ENCODE measurements at places on chromosomes 2 and 18.

DNA sequence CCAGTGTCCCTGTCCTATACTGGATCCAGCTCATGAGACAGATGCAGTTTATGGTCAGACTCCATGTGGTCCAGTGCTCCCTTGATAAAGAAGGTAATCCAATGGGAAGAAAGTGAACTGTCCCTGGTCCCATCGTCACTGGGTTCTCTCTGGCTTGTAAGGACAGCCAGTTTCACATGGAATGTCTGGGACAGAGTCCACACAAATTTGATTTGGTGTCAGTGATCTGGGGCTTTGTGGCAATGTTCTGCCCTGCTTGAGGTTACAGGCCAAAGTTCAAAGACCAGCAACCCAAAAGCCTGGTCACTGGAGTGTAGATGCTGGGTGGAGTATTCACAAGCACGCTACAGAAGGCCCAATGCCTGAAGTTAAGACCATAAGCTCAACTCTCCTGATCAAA is 22.2 kb upstream of the FHL2 start:
- DNase-seq: no peak

- DNase-seq: peak; percentile 52
These were observed 27.6 kb downstream of the STAT1 start for GRCh38 chr2:190986221-190986953.

DNA sequence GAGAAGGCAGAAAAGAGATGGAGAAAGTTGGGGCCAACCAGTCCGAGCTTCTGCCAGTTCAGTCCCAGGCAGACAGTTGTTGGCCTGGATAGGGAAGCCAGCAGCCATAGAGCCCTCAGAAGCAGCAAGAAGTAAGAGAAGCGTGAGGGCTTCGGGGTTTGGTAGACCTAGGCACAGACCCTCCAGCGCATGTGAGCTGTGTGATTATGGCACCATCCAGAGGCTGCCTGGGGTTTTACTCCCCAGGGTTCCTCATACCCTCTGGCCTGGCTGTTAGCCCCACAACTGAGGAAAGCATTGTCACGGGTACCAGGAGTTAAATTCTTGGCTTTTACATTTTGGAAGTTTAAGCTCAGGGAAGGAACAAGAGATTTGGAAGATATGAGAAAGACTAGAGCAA is 93.7 kb upstream of the RAB6C start:
- peak; percentile 38 for DNase-seq

GRCh38 chr2:170596576-170596975 is 118.6 kb upstream of the SP5 start:
- DNase-seq: no peak

- no peak for DNase-seq
These were observed 70.6 kb downstream of the DNAH7 start for GRCh38 chr2:195998070-195998469.

DNA sequence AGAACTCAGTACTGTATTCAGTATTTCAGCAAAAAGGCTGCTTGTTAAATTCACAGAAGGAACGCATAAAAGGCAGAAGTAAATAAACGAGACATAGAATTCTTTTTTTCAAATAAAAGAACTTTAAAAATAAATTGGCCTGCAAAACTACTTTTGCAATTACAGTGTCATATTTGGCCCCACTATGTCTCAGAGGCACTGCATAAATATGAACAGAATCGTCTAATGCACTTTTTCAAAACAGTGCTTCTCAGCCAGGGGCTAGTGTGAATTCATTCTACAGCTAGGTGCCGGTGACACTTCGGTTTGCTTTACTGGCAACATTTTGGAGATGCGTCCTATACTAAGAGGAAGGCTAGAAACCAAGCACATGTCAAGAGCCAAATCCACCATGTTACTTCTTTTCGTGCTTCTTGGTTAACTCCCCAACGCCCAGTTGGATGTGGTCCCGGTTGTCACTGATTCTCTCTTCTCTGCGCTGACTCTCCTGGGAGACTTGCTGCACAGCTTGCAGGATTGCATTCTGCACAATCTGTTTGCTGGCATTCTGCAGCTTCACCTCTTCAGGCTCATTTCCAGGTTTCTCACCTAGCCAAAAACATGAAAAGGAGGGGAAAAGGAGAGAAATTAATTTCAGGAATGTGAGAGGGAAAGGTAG is 51.8 kb downstream of the AKAIN1 start:
- no peak for DNase-seq

DNA sequence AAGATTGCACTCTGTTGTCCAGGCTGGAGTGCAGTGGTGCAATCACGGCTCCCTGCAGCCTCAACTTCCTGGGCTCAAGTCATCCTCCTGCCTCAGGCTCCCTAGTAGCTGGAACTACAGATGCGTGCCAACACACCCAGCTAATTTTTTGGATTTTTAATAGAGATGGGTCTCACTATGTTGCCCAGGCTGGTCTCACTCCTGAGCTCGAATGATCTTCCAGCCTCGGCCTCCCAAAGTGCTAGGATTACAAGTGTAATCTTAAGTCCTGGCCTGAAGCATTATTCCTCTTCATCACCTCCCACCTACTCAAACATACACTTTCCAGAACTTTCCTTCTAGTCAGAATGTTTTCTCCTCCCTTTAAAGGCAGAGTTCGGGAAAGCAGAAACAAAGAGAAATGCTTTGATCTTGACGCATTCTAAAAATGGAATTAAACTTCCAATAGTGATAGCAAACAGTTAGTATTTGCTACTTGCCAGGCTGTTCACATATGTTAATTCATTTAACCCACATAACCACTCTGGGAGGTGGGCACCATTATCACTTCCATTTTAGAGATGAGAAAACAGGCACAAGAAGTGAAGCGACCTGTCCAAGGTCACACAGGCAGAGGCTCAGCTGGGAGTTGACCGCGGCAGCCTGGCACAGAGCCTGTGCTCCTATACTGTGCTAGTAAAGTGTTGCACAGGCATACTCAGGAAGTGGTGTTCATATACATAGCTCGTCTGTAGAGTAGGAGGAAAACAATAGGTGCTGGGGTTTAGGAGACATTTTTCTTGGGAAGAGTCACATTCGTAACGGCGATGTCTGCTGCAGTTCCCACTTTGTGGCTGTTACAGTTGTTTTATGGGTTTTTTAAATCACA is 24.6 kb downstream of the TEX44 start:
- no peak for DNase-seq

DNA sequence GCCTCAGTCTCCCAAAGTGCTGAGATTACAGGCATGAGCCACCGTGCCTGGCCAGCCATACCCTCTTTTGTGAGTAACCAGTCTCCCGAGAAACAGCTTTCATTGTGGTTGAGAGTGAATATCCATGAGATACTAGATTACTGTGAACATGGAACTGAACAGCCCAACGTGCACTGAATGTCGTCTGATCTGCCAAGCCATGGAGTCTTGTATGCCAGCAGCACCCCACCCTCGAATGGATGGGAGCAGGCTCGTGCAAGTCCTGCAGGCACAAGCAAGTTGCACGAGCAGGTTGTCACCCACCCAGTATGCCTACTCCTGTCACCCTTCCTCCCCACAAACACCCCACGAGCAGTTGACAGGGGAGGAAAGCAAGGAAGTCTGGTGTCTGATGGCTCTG is 36.5 kb upstream of the TFCP2L1 start:
- DNase-seq: no peak

- DNase-seq: no peak
These were observed 13.4 kb upstream of the WIPF1 start for GRCh38 chr2:174611006-174611405.

- peak; percentile 44 for DNase-seq
These were observed 133.1 kb downstream of the NCKAP5 start for GRCh38 chr2:133434959-133435668.

DNA sequence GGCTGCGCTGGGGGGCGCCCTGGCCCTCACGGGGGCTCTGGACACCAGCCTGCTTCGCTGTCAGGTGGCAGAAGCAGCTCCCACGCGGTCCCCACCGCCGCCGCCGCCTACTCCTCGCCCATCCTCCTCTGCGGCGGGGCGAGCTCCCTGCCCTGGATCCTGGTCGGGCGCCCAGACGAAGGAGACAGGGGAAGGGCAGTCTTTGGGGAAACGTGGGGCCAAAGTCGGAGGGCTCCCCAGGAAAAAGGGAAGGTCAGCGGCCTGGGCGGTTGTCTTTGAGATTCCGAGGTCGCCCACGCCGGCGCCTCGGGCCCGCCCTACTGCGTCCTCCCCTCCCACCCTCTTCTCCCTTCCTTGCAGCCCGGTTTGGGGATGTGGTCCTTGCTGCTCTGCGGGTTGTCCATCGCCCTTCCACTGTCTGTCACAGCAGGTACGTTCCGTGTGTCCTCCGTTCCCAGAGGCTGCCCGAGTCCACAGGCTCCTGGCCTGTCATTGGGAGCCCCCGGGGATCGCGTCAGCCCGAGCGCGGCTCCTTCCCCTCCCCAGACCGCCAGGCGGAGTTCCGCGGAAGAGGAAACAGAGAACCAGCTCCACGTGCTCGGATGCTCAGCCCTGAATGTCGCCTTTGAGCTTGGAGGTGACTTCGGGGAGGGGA is 800 bp downstream of the IL1RL2 start:
- peak; percentile 54 for DNase-seq

- DNase-seq: no peak
These were observed 216.6 kb upstream of the DSEL start for GRCh38 chr18:67733088-67733487.

- no peak for DNase-seq
These were observed 83.3 kb downstream of the RND3 start for GRCh38 chr2:150404147-150404546.

- peak; percentile 58 for DNase-seq
These were observed 3.3 kb downstream of the DYSF start for GRCh38 chr2:71456617-71457016.

GRCh38 chr2:47867205-47867604 is 39.1 kb downstream of the FBXO11 start:
- no peak for DNase-seq

- no peak for DNase-seq
These were observed 201.4 kb upstream of the SIX2 start for GRCh38 chr2:45210462-45211195.

DNA sequence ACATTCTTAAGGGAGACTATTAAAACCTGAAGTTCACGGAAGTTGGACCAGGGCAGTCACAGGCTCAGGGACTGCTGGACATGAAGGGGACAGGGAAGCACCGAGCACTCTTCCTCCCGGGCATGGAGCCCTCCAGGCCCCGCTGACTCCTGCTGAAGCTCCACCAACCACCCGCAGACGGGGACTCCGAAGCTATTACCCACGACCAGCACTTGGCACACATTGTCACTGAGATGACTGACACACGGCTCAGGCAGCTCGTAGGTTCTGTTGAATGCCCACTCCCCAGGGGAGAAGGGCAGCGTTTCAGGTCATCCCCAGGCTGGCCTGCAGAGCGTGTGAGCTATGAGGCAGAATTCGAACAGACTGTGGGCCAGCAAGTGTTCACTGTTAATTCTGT is 234.8 kb downstream of the NDUFA10 start:
- no peak for DNase-seq

DNA sequence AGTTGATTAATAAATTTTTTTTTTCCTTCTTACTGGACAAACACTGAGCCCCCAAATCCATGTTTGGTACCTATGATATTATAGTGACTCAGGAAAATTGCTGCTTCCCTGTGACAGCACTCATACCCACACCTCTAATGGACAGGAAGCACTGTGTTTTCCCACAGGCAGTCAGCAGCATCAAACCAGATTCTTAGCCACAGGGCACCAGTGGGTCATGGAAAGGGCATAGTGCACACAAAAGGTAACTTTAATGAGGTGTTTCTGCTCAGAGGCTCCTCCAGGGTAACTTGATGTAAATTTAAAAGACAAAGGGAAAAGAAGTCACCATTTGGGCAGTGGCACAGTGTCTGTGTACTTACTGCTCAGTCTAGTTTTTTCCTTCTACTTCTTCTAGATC is 34.1 kb downstream of the SERPINB11 start:
- DNase-seq: no peak

DNA sequence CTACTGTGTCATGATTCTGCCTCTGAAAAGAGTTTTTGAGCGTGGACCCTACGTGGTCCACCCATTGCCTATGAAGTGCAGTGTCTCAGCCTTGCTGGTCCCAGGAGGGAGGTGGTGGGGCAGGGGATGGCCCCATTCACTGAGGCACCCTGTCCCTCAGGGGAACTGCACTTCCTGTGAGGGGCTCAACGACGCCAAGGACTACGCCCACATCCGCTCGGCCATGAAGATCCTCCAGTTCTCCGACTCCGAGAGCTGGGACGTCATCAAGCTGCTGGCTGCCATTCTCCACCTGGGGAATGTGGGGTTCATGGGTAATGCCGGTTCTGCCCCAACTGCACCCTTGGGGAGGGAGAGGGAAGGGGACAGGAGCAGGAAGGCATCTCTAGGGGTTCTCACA is 42.5 kb downstream of the MYO7B start:
- DNase-seq: no peak

GRCh38 chr18:57249883-57250282 is 102.5 kb upstream of the ST8SIA3 start:
- no peak for DNase-seq

DNA sequence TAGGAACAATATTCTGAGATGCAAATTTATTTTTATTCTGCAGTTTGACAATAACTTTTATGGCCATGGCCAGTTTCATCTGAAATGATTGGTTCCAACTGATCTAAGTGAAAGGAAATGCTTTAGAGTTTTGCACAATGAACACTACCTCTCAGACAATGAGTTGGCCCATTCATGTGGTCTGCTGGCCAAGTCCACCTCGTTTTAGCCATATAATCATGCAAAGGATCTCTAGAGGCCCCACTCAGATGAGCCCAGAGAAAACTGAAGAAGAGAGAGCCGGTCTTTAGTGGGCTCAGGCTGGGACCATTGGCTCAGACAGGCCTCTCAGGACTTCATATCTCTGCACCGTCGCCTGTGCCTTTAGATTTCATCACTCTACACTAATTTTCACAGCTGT is 254.7 kb downstream of the MREG start:
- DNase-seq: no peak

DNA sequence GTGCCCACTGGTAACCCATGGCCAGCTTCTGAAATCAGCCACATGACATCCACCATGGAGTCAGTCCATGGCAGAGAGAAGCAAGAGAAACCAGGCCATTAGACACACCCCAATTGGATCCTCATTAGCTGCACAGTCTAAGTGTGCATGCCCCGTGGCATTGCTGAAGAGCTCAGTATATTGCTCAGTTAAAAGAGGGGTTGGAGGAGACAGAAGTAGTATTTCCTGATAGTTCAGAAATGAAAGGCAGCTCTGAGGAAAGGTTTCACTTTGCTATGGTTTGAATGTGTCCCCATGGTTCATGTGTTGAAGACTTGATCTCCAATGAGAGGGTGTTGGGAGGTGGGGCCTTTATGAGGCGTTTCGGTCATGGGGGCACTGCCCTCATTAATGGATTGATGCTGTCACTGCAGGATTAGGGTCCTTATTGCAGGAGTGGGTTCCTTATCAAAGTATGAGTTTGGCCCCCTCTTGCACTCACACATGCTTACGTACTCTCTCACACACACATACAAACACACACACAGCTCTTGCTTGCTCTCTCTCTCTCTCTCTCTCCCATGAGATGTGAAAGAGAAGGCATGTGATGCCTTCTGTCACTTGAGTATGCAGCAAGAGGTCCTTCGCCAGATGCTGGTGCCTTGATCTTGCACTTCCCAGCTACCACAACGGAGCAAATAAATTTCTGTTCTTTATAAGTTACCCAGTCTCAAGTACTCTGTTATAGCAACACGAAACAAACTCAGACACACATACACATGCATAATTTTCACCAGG is 58.0 kb downstream of the TMEM163 start:
- DNase-seq: no peak

Measured in mesendoderm (in vitro differentiated cells).